Right kidney (tissue), 9 donors: ENCODE measurements at places on chromosomes 3 and 15.

GRCh38 chr15:65979316-65979715, 110.0 kb downstream of the RAB11A start:
- no peak for DNase-seq

DNA sequence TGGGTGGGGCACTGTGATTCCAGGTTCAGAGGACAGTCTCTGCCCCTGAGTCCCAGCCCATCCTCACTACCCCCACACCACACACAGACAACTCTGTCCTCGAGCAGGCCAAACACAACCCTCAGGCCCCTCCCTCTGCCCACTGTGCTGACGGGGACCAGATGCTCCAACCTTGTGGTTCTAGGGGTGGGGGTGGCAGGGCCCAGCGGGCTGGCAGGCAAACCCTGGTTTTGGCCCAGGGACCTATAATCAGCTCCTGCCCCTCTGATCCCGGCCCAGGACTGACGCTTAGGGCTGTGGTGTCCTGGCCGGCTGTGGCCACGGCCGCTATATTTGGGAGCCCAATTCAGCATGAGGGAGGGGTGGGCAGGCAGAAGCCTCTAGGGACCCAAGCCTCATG, 5.0 kb upstream of the MYL3 start:
- no peak for DNase-seq

DNA sequence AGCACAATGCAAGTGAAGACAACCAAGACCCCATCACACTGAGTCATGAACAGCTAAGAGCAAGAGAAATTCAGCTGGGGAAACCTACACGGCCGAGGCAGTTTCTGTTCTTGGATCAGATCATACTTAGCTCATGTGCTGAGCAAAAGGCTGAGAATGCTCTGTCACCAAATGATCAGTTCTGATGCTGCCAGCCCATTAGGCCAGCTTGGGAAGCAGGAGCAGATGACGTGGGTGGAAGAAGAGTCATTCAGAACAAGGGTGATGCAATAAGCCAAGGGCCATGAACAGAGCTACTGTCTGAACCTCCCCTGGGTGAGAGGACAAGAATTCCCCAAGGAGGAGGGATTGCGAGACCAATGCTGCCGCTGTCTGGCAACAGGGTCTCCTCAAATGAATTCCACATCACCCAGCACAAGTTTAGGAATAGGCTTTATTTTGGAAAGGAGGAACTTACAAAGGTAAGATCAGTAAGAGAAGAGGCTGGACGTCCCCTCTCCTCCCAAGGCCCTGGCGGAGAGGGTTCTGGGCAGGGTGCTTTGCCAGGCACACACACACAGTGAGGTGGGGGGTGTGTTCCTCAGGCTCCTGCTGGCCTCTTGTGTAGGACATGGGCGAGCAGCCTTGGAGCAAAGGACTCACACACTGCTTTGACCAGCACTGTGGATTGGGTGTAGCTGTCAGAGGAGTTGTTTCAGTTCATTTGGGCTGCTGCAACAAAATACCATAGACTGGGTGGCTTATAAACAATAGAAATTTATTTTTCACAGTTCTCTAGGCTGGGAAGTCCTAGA, 65.6 kb upstream of the CTXND1 start:
- no peak for DNase-seq

DNA sequence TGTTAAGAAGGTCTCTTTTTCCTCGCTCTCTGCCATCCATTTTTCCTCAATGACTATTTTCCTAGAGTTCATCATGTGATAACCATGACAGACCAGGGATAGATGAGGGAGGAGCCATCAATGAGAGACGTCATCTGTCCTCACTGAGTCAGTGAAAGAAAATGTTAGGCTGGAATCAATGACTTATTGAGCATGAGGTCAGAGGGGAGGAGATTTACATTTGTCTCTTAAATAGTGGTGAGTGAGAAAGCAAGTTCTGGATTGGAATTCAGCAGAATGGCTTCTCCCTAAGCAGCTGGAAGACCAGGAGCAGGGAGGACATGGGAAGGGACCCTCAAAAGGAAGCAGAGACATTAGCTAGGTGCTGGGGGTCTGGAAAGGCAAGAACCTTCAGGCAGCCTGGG, 28.2 kb upstream of the USP3 start:
- DNase-seq = no peak

DNA sequence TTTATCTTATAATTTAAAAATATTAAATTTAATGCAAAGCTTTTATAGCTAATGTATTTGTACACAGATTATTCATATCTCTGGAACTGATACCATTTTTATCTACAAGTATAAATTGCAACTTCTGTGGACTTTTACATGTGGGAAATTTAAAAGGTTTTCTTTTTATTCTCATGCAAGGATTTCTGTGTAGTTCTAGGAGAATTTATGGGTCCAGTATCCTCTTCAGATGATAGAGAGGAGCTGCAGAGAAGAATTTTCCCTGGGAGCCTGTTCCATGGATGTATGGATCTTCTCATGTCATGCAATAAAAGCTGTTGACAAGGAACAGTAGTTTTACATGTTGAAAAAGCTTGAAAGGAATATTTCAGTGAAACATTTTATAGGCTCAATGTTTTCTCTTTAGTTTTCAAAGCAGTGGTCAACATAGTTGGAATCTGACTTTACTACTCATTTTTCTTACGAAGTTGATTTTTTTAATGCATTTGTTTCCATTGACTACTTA, 119.7 kb downstream of the MCTP2 start:
- no peak for DNase-seq

GRCh38 chr15:96457841-96458240, 127.3 kb downstream of the NR2F2 start:
- DNase-seq = no peak

DNA sequence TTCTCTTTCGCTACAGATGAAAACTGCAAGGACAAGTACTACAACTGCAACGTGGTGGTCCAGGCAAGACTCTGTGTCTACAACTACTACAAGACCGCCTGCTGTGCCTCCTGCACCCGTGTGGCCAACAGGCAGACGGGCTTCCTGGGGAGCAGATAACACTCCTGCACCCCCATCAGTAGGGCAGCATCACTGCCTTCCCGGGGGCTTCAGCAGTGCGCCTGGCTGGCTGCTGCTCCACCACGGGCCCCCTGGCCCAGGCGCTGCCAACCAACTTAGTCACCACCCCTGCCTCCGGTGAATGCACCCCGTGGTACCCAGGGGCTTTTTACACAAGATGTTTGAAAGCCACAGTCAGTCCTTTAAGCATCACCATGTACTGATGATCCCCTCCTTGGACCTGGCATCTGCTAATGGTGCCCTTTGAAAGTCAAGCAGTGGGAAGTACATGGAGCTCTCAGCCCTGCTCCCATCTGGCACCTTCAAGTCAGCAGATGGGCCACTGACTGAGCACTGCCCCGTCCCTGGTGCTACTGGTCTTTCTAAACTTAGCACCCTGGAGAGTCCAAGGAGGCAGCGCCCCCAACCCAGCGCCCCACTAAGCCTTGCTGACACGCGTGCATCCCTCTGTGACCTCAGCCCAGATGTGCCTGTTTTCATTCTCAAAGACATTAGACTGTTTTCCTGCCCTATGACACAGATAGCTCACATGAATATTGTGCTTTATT, 33.0 kb upstream of the NR2E3 start:
- DNase-seq = no peak

GRCh38 chr3:29463304-29463703, 182.4 kb downstream of the RBMS3 start:
- no peak for DNase-seq

DNA sequence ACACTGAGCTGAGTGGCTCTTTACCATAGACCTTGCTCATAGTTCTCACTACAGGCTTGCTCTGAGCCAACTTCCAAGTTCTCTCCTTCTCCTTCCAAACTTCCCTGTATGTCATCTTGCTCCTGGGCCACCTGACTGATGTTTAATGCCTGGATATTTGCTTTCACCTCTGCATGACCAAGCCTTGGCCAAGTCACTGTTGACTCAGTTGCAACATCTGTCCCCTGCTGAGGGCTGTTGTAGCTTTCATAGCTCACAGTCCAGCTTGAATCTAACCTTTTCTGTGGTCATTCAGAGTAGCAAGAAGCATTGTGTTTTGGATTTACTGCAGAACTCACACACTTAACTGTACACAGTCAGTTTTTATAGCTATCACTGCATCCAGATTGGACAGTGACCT, 171.8 kb upstream of the ROPN1 start:
- no peak for DNase-seq

DNA sequence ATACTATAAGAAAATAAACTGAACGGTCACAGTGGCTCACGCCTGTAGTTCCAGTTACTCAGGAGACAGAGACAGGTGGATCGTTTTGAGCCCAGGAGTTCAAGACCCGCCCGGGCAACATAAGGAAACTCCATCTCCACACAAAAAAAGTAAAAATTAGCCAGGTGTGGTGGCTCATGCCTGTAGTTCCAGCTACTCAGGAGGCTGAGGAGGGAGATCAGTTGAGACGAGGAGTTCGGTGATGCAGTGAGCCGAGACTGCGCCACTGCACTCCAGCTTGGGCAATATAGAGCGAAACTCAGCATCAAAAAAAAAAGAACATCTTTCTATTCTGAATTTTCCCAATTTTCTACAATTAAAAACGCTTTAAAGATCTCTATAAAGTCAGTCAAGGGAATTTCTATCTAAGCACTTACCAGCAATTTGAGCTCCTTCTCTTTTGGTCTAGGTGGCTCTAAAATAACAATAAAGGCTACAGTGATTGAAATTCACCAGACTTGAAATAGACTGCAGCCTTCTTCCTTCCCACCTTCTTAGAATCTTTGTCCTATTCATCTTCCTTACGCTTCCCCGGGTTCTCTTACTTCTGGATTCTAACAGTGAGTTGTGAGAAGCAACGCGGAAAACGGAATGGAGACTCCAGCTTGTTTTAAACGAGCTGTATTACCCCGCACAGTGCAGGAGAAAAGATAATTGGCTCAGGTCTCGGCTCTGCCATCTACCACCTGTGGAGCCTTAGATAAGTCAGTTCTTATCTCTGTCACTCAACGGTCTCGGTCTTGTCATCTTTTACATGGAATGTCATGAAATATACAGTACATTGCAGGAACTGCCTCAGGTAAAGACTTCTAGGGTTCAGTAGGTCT, 812 bp upstream of the SEC62 start:
- DNase-seq = no peak

DNA sequence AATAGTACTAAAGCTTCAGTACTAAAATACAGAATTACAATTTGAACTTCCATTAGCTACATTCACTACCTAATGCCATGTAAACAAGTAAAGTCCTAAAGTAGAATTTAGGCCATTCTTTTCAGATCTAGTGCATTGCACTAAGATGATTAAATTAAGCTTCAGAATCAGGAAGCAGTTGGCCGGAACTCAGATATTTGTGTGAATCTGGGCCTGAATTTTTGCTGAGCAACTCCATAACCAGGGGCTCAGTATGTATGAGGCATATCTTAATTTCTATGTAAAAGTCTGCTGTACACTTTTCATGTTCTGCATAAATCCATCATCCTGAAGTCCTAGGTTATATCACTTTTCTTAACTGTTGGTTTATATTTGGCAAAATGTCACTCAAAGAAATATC, 246.4 kb downstream of the RBMS3 start:
- DNase-seq = no peak

- no peak for DNase-seq
Measured at GRCh38 chr3:59249004-59249403, 199.2 kb upstream of the CFAP20DC start.

- DNase-seq = no peak
Measured at GRCh38 chr3:11212299-11212608, 58.0 kb downstream of the HRH1 start.

- peak; percentile 51 for DNase-seq
Measured at GRCh38 chr3:99637368-99638111, 854 bp upstream of the COL8A1 start.

DNA sequence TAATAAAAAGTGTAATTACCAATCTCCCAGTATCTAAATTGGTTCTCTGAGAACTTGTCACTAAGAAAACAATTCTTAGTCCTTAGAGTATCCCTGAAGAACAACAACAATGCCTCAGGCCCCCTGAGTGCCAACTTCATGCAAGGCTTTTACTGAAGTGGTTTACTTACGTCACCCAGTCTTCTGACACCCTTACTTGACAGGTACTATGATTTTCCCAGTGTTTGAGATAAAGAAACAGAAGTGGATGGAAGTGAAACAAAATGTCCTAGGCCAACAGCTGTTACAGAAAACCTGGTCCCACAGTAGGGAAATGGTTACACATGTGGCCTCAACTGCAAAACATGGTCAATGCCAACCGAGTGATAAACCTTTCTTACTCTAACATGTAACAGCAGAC, 331.1 kb downstream of the FOXP1 start:
- DNase-seq = no peak

DNA sequence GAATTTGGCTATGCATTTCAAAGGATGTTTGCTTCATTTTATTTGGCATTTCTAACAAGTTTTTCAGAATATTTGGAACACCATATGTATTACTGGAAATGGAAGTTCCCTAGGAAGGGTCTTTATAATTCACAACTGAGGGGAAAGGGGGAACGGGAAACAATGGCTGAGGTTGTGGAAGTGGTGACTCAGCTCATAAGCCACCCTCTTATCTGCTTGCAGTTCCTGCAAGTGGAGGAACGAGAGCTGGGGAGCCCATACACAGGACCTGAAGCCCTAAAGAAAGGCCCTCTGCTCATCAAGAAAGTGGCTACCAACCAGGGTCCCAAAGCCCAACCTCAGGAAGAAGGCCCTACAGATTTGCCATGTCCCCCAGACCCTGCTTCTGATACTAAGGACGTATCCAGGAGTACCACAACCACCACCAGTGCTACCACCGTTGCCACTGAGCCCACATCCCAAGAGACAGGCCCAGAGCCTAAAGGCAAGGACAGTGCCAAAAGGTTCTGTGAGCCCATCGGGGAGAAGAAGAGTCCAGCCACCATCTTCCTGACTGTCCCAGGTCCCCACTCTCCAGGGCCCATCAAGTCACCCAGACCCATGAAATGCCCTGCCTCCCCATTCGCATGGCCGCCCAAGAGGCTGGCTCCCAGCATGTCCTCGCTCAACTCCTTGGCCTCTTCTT, 37.9 kb downstream of the ESYT3 start:
- DNase-seq = no peak

DNA sequence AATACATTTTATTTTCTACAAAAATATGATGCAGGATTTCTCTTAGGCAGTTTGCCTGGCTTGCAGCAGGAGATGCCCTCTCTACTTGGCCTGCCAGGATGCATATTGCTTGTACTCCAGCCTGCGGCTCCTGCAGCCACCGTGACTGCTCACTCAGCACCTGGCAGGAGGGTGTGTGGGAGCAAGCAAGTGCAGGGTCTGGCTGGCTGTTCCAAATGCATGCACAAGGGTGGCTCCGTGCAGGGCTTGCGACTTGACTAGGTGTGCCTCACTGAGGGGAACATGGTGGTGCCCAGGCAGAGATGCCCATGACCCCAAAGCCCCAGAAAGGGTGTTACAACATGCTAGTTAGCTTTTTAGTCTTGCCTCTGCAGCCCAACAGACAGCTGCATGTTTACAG, 1240.2 kb upstream of the ALCAM start:
- no peak for DNase-seq

GRCh38 chr3:2568156-2568555, 469.5 kb downstream of the CNTN4 start:
- no peak for DNase-seq

- DNase-seq = no peak
Measured at GRCh38 chr15:88057836-88058235, 198.7 kb downstream of the NTRK3 start.
